ENCODE measurements at places on chromosomes 2 and 18.

DNA sequence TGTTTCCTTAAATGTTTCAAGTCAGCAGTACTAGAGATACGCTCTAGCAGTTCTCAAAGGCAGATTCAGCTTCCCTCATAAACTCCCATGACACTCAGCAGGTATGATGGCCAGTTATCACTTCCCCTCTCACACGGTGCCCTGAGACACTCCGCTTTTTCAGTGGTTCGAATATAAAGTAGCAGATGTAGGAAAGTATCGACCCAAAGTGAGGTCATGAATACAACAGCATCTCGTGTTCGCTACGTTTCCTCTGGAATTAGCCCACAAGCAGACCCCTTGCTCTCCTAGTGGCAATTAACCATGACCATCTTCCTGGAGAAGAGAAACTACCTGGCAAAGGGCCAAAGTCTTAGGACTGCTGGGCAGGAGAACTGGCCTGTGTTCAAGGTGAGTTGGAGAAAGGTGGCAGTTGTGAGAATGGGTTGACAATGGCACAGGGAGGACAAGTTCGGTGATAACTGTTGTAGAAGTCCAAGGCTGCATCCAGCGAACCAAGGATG is 9.3 kb upstream of the AGBL5 start:
- DNase-seq = no peak

DNA sequence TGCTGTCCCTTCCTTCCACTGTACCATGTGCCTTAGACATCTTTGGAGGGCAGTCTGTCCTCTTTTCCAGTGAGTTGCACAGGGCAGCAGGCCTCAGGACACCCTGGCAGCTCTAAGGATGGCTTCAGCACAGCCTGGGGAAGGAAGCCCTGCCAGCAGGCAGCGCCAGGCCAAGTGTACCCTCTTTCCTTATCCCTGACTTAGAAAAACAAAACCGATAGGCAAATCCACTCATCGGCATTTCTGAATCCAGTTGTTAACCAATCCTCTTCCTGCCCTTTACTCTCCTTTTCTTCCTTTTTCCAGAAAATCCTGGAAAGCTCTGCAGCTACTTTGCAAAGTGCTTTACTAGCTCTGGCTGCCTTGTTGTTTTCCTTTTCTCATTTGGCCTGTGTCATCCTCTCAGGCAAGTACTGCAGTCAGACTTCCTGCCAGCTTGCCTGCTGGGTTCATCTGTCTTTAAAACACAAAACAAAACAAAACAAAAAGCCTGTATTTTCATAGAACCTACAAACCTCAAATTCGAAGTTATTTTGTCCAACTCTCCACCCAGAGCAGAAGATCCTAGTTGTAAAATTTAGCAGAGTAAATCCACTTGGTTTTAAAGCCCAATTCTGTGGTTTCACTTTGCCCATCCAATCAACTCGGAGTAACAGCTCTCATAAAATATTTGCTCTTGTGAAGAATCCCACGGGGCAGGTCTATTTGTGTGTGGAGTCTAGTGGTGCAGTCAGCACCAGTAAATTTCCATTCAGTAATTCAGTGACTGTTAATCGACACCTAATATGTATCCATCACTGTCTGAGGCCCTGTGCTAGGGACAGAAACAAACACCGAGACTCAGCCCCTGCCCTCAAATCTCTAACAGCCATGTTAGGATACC is 45.2 kb downstream of the PCBP1 start:
- no peak for DNase-seq

GRCh38 chr18:3538456-3538855 is 88.5 kb downstream of the TGIF1 start:
- no peak for DNase-seq

- DNase-seq = no peak
Measured at GRCh38 chr2:70988151-70988550, 6.5 kb downstream of the TEX261 start.

DNA sequence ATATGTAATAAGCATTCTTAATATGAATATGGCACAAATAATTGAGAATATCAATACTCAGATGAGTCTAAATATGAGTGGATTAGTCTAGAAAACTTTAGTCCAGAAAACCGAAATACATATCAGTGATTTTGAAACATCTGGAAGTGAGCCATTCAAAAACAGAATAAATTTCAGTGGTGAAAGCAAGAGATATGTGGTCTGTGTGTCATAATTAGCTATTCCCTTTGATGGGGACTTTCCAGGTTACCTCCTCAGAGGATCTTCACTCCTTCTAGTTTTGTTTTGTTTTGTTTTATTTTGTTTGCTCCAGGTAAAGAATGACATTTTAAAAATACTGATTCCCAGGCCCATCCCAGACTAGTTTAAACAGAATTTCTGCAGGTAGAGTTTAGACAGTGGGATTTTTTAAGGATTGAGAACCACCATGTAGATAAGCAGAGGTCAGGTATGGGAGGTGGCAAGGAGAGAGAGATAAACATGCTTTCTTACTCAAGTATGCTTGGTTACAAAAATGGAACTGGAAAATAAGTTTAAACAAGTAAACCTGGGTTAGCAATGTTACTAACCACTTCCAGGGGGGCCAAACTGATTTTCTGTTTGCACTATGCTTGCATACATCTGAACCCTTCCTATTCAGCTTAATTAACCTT is 70.7 kb downstream of the NABP1 start:
- DNase-seq = no peak

DNA sequence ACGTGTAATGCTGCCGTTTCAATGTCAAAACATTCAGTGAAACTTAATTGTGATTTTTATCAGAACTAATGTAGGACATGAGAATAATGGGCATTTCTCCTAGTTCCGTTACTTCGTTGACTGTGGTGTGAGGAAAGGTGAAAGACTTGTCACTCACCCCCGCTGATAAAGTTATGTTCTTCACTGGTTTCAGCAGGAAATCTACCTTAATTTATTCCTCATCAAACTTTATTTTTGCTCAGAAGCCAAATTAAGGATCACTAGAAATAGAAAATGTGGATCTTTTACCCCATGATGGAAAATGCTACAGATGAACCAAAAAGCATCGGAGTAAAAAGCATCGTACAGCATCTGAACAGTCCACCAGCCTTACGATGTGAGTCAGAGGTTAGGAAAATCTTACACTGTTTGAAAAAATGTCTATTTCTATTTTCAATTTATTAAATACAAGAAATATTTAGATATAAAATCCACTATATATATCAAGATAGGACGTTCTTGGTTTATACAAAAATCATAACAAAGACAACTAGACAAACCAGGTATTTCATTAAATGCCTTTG is 1.0 kb upstream of the ROCK1 start:
- no peak for DNase-seq

DNA sequence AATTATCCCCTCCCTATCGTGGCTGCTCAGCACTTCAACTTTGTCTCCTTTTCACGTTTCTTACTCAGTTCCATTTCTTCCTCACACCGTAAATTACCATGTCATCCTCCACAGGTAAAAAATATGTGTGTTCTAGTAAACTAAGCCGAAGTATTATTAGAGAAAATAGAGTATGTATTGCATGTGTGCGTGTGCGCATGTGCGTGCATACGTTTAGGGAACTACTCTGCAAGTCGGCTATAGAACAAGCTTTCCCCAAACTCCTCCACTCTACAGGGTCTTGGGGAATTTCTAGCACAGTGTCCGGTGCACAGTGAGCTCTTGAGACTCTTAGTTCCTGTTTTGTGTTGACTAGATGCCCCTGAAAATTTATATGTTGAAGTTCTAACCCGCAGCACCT is 9.1 kb upstream of the RAX start:
- DNase-seq = no peak

GRCh38 chr2:160376576-160376975 is 117.0 kb downstream of the RBMS1 start:
- no peak for DNase-seq

- no peak for DNase-seq
Measured at GRCh38 chr18:58533766-58534165, 95.1 kb downstream of the ALPK2 start.

GRCh38 chr2:191312662-191313061 is 67.5 kb downstream of the MYO1B start:
- no peak for DNase-seq

DNA sequence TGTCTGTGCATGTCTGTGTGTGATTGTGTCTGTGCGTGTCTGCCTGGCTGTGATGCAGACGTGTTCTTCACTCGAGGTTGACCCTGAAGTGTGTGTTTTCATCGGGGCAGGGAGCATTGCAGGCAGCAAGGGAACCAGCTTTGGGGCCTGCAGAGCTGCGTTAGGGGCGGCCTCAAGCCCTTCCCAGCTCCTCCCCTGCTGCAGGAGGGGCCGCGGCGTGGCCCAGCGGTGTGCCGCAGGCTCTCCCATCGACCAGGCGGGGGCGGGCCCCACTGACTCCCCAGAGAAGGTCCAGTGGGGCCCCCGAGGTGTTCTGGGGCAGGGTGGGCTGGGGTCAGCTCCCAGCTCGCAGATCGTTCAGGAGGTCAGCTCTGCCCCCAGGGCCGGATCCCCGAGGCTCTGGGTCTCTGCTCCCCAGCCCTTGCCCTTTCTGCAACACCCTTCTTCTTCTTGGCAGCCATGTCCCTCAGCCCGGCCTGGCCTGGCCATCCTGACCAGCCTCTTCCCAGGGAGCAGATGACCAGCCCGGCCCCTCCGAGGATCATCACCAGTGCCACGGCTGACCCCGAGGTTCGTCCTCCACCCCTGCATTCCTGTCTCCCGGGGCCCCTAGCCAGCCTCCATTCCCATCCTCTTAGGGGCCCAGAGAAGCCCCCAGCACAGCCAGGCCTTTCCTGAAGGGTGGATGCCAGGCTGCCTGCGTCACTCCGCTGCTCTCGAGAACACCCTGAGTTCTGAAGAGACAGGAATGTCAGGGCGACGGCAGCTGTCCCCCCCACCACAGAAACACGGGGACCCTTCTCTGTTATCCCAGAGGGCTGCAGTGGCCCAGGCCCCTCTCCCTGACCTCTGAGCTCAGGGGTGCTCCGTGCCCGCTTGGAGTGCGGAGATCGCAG is 11.1 kb upstream of the KLHL30 start:
- no peak for DNase-seq

- DNase-seq = no peak
Measured at GRCh38 chr2:150532879-150533278, 45.4 kb upstream of the RND3 start.

GRCh38 chr2:152506843-152507242 is 171.9 kb downstream of the FMNL2 start:
- DNase-seq = no peak

DNA sequence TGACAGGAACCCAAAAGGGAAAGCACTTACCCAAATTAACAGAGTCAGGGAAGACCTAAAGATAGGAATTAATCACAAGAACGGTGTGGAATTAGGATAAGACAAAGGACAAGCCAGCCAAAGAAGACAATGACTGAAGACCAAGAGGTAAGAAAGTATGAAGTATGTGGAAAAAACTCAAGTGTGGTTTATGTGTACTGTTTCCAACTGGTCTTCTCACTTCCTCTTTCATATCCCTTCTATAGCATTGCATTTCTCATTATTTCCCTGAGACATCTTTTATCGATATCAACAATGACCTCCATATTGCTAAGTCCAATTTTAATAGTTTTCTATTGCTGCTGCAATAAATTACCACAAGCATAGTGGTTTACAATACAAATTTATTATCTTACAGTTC is 313.5 kb upstream of the SLC39A10 start:
- DNase-seq = no peak

DNA sequence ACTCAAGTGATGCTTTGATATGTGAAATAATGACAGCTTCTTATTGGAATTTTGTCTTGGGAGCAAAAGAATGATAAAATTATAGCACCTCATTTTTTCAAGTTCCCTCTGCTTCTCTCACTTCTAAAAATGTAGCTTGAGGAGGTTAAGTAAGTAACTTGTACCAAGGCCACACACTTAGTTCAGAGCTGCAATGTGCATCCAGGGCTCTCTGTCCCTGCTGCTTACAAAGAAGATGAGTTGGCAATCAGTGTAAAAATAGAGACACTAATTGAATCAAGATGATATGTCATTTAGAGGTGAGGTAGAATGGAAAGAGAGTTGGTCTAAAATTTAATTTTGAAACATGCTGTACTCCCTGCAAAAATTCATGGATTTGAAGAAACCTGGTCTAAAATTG is 312.0 kb upstream of the TNP1 start:
- DNase-seq = no peak

GRCh38 chr2:206555721-206556120 is 86.6 kb upstream of the FAM237A start:
- no peak for DNase-seq

DNA sequence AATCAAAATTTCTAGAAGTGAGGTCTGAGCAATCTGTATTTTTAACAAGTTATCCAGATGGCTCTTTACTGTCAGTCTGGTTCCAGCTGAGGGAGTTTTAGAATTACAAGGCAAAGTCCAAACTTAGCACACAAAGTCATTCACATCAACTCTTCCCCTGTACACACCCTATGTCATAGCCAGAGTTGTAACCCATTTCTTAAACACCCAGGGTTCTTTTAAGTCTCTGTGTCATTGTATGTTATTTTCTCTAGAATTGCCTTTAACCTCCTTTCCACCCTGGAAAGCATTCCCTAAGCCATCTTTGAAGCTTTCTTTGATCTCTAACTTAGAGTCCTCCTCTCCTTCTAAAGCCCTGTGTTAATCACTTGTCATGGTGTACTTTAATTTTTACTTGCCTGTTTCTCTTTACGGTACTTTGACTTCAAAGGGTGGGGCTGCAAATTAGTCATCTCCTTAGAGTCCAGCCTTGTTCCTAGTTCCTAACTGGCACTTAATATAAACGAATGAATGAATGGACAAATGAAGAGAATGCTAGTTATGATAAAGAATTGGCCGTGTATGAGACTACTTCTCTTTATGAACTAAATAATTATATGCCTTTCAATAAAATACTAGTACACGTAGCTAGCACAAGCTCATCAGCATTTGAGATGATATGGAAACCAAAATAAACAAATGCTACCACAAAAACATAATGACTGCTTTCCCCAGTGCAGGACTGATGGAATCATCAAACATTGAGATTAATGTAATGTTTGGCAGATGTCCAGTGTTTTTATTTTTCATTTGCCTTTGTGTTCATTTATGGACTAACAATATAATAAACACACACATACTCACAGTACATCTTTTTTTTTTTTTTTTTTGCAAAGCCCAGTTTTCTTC is 11.9 kb upstream of the ACTR3 start:
- no peak for DNase-seq

GRCh38 chr2:128664499-128664971 is 345.9 kb upstream of the HS6ST1 start:
- no peak for DNase-seq

- no peak for DNase-seq
Measured at GRCh38 chr18:6331872-6332271, 82.8 kb downstream of the L3MBTL4 start.

DNA sequence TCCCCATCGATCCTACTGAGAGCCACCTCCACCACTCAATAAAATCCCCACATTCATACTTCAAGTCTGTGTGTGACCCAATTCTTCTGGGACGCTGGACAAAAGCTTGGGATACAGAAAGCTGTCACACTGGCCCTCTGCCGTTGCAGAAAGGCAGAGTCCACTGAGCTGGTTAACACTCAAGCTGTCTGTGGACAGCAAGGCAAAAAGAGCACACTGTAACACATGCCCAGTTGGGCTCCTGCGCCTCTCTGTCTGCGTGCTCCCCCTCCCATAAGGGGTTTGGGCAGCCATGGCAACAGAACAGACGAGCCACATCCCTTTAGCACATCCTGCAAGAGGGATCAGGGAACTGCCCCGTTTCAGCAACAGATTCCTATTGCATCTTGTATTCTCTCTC is 106.9 kb upstream of the RGPD4 start:
- DNase-seq = no peak

Measured in stimulated activated CD4-positive, alpha-beta T cell treated with anti-CD3 and anti-CD28 coated beads, Interleukin-1b, Interleukin-23, amount 100 ng/mL, for 1 hour (primary cell).